ENCODE measurements at places on chromosomes 4 and X.

DNA sequence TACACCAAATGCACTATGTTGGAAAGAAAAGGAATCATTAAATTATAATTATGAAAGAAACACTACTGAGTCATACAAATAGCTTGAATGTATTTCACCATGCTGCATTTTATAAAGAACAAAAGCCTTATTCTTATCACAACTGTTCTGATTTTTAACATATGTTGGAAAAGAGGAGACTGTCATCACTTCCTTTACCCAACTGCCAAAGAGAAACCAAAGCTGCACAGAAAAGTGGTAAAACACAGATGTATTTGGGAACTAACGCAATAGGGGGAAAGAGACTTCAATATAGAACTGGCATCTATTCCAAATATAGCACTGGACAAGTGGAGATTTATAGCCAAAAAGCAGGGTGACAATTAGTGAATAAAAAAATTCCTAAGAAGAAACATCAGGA is 181.0 kb downstream of the SPANXN3 start:
- no peak for DNase-seq

DNA sequence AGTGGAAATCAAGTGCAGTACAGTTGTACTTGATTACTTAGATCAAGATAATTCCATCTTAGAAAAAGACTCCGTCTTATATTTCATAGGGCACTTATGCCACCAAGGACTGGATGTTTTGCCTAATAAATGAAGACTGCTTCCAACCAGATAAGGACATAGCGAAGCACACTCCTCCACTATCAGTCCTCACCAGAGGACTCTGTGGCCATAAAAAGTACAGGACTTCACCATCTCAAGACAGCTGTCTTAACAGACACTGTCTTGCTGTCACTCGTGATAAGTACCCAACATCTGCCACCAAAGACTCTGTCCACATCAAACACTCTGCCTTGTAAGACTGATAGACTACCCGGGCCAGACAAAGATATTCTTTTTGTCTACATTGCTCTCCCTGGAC is 352.0 kb downstream of the TRAM1L1 start:
- no peak for DNase-seq

- no peak for DNase-seq
Observed at GRCh38 chrX:118655561-118656246, 71.7 kb upstream of the IL13RA1 start.

DNA sequence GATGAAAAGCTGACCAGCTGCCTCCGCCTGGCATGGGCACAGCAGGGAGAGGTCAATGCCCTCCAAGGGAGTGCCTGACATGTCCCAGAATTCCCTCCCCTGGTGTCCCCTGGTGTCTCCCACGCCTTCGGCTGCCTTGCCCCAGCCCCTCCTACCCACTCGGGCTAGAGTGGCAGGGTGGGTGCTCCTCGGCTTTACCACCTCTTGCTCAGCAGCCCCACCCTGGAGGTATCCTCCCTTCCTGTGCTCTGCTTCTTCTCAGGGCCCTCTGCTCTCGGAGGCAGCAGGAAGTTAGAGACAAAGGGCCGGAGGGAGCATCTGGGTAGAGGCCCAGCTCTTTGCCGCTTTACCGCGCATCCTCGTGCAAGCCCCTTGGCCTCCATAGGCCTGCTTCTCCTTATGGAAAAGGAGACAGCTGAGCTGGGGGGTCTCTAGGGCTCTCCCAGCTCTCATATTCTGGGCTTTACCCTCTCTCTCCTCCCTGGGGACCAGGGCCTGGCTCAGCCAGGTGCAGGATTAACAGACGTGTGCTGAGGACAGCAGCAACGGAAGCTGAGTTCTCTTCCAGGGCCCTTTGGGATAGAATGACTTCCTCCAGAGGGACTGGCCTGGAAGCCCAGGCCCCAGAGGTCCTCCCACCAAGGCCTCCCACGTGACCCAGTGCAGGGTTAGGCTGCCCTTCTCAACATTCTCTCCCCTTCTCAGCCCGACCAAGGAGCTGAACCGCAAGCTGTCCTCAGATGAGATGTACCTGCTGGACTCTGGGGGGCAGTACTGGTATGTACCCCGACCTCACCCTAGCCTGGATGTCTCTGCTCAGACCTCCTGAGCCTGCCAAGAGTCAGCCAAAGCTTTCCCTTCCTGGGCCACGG is 17.2 kb downstream of the XPNPEP2 start:
- DNase-seq: no peak

DNA sequence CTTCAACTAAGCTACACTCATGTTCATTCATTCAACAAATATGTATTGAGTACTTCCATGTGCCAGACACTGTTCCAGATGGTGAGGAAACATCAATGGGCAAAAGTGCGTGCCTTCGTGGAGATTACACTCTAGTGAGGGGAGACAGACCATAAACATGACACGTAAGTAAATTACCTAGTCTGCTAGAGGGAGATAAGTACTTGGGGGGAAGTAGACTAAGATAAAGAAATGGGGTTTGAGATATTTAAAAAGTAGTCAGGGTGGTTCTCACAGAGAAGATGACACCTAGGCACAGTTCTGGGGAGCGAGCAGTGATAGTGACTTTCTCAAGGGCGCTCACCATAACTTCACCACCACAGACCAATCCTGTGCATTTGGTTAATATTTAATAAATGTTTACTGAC is 11.7 kb downstream of the JCHAIN start:
- no peak for DNase-seq

- DNase-seq: no peak
Observed at GRCh38 chrX:7316280-7316679, 168.3 kb upstream of the PUDP start.

DNA sequence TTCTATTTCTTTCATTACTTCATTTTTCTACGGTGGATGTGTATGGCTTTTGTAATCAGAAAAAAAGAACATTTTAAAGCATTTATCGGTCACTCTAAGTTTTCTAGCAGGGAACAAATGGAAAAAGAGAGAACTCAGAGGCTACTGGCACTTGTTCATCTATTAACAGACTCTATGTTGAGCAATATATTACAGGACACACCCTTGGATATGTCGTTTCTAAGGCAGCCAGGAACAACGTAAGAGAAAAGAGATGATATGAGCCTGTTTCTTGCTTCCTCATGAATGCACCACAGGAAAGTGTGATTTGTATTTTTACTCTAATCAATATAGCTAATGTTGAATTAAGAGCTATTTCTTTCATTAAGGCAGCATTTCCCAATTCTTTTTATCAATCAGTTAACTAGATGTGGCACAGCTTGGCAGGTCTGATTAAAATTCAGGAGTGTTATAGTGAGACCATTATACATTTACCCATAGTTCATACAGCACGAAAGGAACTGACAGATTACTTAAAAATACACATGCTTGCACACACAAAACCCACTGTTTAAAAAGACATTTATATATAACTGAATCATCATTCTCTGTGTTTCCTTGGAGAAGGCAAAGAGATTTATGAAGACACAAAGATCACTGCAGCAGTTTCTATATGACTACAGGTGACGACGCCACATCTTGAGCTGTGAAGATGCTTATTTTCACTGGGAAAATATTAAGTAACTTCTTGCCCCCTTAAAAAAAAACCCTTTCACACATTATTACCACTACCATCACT is 13.0 kb downstream of the RAB9B start:
- no peak for DNase-seq

DNA sequence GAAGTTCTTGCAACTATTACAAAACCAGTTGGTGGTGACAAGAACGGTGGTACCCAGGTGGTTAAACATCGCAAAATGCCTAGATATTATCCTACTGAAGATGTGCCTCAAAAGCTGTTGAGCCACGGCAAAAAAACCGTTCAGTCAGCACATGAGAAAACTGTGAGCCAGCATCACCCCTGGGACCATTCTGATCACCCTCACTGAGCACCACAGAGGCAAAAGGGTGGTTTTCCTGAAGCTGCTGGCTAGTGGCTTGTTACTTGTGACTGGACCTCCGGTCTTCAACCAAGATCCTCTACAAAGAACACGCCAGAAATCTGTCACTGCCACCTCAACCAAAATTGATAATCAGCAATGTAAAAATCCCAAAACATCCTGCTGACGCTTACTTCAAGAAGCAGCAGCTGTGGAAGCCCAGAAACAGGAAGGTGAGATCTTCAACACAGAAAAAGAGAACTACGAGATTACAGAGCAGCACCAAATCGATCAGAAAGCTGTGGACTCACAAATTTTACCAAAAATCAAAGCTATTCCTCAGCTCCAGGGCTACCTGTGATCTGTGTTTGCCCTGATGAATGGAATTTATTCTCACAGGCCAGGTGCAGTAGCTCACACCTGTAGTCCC is 21.4 kb upstream of the SLC10A6 start:
- no peak for DNase-seq

DNA sequence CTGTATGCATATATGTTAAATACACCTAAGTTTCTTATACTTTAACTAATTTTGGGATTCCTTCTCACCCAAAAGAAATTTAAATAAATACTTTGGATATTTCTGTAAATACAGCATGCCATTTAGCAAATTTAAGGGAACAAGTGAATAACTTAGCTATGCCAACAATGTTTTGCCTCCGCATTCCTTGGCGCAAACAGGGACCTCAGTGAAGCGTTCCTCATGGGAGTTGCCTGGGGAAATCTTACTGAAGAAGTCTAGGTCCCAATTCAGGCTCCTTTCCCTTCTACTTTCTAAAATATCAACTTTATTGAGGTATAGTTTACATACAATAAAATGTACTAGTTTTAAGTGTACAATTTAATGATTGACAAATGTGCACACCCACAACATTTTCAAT is 25.0 kb downstream of the COL4A5 start:
- DNase-seq: no peak

DNA sequence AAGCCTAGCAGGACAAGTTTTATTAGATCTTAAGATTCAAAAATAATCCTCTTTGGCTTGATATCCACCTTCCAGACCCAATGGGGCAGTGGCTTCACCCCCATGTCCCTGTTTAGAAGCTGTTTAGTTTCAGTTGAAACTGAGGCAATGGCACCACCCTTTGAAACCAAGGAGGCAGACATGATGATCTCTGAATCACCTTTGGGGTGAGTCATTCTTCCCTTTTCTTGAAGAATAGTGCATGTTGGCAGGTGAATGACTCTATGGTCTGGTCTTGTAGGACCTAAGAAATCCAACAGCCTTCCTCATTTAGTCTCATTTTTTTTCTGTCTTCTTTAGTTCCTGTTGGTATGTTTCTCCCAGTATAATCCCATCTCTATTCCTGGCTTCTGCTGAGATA is 29.5 kb upstream of the BMP15 start:
- DNase-seq: no peak

DNA sequence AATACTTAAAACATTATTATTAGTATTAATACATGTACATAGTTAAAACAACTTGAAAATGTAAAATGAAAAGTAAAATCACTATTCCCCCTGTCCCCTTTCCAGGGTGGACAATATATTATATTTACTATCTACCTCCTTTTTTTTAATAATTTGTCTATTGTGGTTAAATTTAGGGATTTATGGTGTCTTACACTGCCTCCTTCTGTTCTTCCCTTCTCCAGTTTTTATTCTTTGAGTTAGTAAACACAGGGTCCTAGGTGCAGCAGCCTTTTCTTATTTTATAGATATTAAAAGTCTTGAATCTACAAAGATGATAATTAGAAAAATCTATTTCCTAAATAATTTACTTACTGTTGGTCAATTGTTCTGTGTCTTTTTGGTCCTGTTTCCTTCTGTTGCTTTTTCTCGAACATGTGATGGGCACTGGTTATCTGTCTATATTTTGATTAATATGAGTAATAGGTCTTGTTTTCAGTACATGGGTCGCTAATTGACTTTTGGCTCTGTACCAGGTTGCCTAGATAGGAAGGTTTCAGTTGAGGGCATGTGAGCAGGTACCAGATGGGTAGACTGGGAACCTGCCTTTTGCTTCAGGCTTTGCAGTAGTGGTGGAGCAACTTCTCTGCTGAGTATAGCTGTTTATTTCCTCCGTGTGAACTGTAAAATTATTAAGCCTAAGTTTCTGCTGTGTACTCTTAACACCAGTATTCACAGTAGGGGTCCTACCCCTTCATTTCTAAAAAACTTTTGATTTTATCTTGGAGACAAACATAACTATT is 1.1 kb downstream of the NUDT9 start:
- DNase-seq: no peak

DNA sequence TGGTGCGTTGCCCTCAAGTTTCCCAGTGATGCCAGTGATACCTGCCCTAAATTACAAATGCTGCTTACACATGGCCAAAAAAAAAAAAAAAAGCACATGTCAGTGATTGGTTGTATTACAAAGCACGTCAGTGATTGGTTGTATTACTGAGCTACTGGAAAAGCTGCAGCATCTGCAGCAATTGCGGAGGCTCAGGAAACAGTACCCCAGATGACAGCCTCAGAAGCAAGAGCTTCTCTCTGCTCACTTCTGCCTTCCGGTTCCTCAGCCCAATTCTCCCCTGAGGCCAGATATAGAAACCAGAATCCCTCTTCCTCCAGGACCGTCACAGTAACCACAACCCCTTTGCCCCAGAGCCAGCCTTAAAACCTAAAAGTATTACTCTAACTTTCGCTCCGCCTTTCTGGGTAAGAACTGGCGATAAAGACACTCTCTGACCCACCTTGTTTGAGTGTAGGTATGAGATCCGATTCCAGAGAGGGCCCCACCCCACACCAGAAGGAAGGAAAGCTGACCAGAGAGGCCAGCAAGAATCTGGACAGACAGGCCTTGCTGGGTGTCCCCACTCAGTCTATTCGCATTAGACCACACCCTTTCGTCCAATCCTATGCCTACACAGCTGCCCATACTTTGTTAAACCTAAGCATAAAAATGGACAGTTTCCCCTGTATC is 85.0 kb upstream of the SORBS2 start:
- no peak for DNase-seq

GRCh38 chrX:154300816-154301215 is 5.2 kb downstream of the TKTL1 start:
- no peak for DNase-seq

All from non-pigmented ciliary epithelial cell (primary cell).